ENCODE measurements at places on chromosomes 12 and 14. TPM values are rescaled to one million over a fixed set of nuclear protein-coding genes. Genes with fewer than 3 reads are reported as not detected.

The SOAT2 gene
- total RNA-seq, result not detected

The NKX2-1 gene
- not detected for total RNA-seq

The PIWIL1 gene
- total RNA-seq, result not detected

The SPSB2 gene
- 15.7 TPM for total RNA-seq

The C1QL4 gene
- 5.3 TPM for total RNA-seq

The ITGA5 gene
- 150 TPM for total RNA-seq

The PROX2 gene
- 0.03 TPM for total RNA-seq

The PTCSC3 gene
- not detected for total RNA-seq

The TOX4 gene
- 16.4 TPM for total RNA-seq

The CLEC12A gene
- total RNA-seq, result not detected

The TBC1D30 gene
- total RNA-seq, result 7.4 TPM

The APOF gene
- total RNA-seq, result not detected

The KIF26A gene
- total RNA-seq, result 1.4 TPM

The CYP46A1 gene
- total RNA-seq, result not detected

The CCNK gene
- 6.6 TPM for total RNA-seq

The KRT2 gene
- not detected for total RNA-seq

The SCARB1 gene
- 18.6 TPM for total RNA-seq

The PPP1R36 gene
- not detected for total RNA-seq

The DBX2 gene
- not detected for total RNA-seq

The CLEC2D gene
- total RNA-seq, result 1.0 TPM

The DPY19L2 gene
- total RNA-seq, result 2.4 TPM

The EXOC3L4 gene
- total RNA-seq, result not detected

The NRIP2 gene
- not detected for total RNA-seq

The SINHCAF gene
- 41.9 TPM for total RNA-seq

The NEUROD4 gene
- total RNA-seq, result not detected

The KERA gene
- total RNA-seq, result not detected

The WDHD1 gene
- total RNA-seq, result 14.8 TPM
